Activated naive CD8-positive, alpha-beta T cell treated with anti-CD3 and anti-CD28 coated beads for 36 hours (primary cell): ENCODE measurements at places on chromosomes 7 and 10. TPM values are rescaled to one million over a fixed set of nuclear protein-coding genes. Genes with fewer than 3 reads are reported as not detected.
A peak's percentile ranks its signal among the peaks of the same experiment; 100 is the strongest.

- no peak for DNase-seq
Measured at GRCh38 chr7:2605608-2606538, 25.9 kb upstream of the TTYH3 start.

GRCh38 chr10:126808103-126808502 lies 97.1 kb upstream of the DOCK1 start:
- DNase-seq: no peak

DNA sequence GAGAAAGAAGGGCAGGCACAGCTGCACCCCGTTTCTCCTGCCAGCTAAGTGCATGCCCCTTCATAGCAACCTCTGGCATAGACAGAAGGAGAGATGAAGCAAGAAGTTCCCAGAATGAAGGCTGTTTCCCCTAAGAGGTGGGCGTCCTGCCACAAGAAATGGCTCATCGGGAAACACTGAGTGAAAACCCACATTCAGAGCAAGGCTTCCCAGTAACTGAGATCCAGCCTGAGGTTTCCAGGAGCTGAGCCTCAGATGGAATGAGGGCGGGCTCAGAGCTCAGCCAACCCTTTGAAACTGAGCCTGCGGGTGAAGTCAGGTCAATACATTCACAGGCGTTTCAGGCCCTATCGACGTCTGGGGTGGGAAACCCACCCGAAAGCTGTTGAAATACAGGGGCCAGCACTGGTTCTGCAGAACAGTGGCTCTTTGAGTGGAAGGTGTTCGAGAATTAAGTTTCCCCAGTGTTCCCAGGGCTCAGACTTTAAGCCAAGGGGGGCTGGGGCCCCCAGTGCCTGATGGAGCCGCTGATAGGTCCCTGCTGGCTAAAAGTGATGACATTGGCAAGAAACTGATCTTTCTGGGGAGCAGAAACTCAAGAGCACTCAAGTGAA lies 510.2 kb downstream of the RPS24 start:
- no peak for DNase-seq

DNA sequence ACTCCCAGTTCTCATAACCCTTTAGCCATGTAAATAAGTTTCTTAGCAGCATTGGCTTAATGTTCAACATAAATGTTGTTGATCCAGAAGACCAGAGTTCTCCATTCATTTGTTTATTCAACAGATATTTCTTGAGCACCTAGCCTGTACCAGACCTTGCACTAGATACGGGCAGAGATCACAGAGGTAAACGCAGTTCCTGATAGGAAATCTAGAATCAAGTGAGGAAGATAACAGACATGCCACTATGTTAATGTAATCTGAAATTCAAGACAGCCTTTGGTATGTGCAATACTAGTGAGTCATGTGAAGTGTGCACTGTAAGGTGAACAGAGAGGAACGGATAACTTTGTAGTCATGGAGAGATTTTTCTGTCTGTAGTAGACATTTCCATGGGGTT lies 3.0 kb downstream of the BUB3 start:
- DNase-seq: no peak

- DNase-seq: peak; percentile 29
Measured at GRCh38 chr10:3785851-3786271, 852 bp upstream of the KLF6 start.

DNA sequence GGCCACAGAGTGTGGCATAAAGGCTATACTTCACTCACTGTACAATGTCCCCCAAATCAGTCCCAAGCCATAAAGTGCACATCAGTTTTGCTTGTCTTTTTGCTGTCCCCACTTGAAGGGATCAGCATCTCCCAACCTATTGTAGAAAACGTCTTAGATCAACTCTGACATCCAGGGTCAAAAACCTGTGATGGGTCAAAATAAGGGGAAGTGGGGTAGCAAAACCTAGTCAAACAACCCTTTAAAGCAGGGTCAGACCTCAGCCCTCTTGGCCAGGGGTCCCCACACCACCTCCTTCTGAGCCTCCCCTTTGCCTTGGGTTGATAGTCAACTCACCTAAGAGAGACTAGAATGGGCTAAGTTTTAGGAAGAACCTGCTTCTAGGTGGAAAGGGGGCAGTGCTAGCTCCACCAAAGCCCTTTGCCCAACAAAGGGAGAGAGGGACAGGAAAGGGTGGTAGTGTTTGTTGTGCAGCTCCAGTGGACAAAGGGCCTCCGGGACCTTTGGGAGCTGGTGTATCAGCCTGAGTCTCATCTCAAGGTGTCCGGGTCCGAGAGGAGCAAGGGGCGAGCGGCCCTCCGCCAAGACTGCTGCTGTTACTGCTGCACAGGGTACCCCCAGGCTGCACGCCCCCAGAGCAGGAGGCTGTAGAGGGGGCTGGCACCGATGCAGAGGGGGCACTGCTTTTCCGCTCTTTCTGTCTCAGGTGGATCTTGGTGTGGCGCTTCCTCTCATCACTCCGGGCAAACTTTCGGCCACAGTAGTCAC lies 3.3 kb downstream of the EGR2 start:
- no peak for DNase-seq

Gene HOXA6
- not detected for total RNA-seq

Gene OR6B1
- not detected for total RNA-seq

Gene MUC12
- not detected for total RNA-seq

DNA sequence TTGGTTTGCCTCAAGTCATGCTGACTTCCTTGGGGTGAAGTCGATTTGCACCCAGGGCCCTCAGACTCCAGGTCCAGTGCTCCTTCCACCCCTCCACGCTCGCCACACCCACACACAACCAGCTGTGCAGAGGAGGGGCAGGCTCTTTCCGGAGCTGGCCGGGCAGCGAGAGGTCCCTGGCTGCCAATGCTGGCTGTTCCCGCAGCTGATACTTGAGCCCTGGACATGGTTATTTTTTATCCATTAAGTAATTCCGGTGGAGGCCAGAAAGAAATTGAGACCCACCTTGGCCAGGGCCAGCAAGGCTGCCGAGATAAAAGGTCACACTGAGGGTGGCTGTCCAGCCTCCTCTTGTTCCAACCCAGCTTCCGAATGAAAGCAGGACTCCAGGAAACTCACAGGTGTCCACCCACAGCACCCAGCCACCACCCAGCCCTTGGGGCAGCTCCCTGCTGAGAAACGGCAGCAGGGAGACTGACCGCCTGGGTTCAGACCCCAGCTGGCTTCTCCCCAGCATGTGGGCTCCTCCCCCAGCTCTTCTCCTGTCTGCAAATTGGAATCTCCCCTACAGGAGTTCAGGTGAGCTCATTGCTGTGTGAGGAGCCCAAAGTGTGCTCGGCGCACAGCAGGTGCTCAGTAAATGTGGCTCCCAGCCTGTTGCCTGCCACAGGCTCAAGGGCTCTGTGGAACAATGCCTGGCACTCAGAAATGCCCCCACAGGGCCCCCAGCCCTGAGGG lies 77.8 kb downstream of the PDGFA start:
- DNase-seq: no peak

Gene ITGB1
- total RNA-seq: 48.9 TPM

Gene VAX1
- not detected for total RNA-seq

Gene HSPA12A
- 0.08 TPM for total RNA-seq
